Activated B cell treated with CpG ODN at 0.5 μM for 24 hours (primary cell): ENCODE measurements at places on chromosomes 13 and 19. TPM values are rescaled to one million over a fixed set of nuclear protein-coding genes. Genes with fewer than 3 reads are reported as not detected.
A peak's percentile ranks its signal among the peaks of the same experiment; 100 is the strongest.

DNA sequence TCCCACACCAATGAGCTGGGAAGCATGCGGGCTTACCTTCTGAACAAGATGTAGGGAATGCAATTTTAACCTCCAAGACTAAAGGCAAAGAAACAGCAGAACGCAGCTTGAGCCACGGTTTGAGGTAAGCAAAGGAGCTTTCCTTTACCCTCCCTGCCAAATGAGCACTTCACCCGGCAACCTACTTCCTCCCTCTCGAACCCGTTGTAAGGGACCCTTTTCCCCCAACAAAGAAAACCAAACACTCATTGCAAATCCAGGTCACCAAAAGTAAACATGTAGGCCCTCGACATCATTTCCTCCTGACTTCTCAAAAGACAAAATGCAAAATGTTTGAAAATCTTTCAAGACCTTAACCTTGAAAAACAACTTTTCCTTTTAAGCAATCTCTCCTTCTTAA, 65.3 kb downstream of the ABCC4 start:
- DNase-seq: no peak

DNA sequence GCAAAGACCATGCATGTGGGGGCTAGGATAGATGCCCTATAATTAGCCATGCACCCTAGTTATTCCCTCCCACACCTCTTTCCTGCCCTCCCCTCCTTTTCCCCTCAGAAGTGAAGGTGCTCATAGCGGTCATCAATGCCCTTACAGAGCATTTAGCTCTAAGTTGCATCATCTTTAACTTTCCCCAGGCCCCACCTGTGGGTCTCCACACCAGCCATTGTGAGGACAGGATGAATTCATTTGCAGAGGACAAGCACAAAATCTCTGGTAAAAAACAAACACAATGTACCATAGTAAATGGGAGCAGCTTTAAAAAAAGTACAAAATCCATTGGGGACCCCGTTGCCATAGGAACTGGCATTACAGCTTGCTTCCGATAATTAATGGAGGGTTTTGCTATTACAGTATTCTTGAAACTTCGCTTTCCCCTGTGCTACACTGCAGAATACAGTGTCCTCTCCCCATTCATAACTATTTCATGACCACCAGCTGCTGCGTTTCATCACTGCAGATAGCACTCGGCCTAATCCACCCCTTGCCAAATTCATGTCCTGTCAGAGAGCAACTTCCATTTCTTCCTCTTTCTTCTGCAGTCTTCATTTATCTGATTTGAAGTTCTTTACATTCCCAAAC, 110.5 kb downstream of the ZDHHC20 start:
- no peak for DNase-seq

PLPPR2 gene
- 1.5 and 2.2 TPM in 2 replicates for total RNA-seq

- no peak for DNase-seq
Measured at GRCh38 chr13:29861694-29862110, 11.3 kb upstream of the UBL3 start.

DNA sequence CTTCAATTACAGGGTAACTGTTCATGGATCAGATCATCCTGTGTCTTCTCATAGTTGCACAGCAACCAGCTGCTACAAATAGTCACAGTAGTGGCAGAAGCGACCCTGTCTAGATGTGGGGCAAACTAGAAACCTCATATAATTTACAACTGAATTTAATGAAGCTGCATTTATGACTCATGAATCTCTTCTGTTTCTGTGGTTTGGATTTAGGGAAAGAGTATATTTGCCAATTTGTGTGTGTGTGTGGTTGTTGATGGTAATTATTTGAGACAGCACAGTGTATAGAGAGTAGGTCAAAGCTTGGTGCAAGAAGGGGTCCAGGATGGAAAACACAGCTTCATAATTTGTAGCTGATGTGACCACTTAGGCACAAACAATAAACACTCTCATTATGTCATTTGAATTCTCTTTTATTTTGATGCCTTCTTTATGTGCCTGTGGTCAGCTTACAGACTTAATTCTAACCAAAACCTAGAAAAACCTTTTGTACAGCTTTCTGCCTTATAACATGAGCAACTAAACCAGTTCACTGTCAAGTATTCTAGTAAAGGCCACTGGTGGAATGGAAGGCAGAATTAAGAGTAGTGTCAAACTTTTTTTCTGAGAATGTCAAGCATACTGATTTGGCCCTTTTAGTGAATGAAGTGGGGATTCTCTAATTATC, 218.1 kb downstream of the TBC1D4 start:
- no peak for DNase-seq

GRCh38 chr19:3397266-3398022, 31.1 kb downstream of the NFIC start:
- DNase-seq: no peak

- no peak for DNase-seq
Measured at GRCh38 chr13:88648598-88649373, 977.6 kb downstream of the SLITRK5 start.

DNA sequence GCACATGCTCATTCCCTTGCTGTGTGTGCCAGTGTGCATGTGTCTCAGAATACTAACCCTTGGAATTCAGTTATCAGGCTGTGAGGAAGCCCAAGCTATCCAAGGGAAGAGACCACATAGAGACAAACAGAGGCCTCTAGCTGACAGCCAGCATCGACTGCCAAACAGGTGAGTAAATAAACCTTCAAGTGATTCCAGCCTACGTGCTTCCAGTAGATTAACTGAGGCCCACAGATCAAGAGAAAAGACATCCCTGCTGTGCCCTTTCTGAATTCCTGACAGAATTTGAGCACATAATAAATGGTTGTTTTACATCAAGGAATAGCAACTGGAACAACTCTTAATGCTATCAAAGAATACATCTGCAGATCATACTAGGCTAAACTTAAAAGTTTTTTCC, 17.5 kb downstream of the ZC3H13 start:
- no peak for DNase-seq

DNA sequence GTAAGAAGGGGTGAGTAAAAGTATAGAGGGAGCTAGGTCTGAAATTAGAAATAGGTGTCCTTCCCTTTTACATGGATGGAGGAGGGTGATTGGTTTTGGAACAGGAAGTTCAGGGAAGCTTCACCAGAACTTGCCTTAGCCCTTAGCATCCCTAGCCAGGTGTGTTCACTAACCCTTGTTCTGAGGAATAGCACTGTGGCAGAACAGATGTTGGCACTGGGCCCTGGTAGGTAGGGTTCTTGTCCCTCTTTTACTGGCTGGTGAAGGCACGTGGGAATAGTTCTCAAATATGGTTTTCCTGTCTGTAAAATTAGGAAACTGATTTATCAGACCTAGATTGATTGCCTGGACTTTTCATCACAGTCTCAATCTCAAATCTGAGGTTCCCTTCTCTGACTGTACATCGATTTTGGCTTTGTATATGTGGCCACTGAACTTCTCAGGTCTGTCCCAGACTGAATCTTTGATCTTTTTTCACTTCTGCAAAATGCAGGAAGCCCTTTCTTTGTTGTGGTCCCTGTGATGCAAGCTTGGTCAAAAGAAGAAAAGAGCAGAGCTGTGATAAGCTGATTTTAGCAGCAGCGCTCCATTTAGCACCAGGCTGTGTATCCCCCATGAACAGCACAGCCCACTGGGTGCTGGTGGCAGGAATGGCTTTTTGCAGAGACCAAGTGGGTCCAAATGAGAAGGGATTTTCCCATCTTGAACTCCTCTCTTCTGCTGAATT, 86.2 kb upstream of the HTR2A start:
- DNase-seq: peak; percentile 19

GRCh38 chr13:26017196-26017921, 34.5 kb downstream of the SHISA2 start:
- DNase-seq: no peak

DNA sequence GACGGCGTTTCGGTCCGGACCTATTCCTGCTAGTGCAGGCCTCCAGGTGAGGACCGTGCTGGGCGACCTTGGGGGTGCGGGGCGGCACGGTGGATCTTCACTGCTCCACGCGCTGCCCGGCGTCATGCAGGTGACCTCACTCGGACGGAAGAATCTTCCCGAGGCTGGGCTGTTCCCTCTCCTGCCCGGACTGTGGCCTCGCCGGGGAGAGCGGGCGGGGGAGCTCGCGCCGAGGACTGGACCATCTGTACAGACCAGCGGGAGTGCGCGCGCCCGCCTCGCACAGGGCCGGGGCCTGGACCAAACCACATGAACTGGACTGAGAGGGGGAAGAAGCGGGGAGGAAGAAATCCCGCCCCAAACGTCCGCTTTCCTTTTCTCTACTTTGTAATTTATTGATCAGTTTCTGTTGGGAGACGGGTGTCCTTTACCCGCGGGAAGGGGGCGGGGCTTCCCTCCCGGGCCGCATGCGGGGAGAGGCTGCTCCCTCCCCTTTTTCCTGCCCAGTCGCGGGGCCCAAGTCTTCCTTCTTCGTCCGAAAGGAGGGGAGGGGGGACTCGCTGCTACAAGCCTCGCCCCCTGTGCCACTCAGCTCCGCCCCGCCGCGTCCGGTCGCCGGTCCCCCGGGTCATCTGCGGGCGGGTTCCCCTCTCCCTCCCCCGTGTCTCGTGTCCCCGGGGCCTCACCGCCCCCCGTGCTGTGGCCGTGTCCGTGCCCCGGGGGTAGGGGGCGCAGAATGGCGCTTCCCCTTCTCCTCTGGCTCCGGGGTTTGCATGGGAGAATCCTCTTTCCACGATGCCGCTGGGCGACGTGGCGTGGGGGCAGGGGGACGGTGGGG, 4.9 kb downstream of the HRC start:
- DNase-seq: peak; percentile 44

ZNF726 gene
- 8.2 and 9.4 TPM in 2 replicates for total RNA-seq
